ENCODE measurements at places on chromosomes 6 and 20. TPM values are rescaled to one million over a fixed set of nuclear protein-coding genes. Genes with fewer than 3 reads are reported as not detected.

GRCh38 chr6:41159415-41160082, 3.4 kb downstream of the TREM2 start:
- H3K27ac ChIP-seq: no peak overlapping the region
- no peak overlapping the region for H3K4me3 ChIP-seq
- no peaks in the 10 kb centered on the region for H3K27me3 ChIP-seq
- no peaks in the 10 kb centered on the region for H3K36me3 ChIP-seq
- H3K4me1 ChIP-seq: no peaks in the 10 kb centered on the region

Gene OLIG3
- total RNA-seq: not detected

Gene OR12D3
- not detected for total RNA-seq

DNA sequence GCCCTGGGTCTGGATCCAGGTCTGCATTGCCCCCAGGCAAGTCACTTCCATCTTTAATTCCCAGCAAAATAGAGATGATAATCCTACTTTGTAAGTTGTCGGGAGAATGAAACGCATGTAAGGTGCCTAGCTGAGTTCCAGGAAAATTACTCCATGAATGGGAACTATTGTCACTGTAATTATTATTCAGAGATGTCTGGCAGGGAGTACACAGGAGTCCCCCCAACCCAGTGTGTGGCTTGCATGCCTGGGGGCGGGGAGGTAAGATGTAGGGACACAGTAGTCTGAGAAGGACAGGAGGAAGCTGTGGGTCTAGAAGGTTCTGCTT, 85.4 kb downstream of the CD40 start:
- H3K27ac ChIP-seq: no peak overlapping the region
- no peak overlapping the region for H3K4me3 ChIP-seq
- no peak for DNase-seq
- H3K27me3 ChIP-seq: no peaks in the 10 kb centered on the region

Gene CEP85L
- 65.3 TPM for total RNA-seq

DNA sequence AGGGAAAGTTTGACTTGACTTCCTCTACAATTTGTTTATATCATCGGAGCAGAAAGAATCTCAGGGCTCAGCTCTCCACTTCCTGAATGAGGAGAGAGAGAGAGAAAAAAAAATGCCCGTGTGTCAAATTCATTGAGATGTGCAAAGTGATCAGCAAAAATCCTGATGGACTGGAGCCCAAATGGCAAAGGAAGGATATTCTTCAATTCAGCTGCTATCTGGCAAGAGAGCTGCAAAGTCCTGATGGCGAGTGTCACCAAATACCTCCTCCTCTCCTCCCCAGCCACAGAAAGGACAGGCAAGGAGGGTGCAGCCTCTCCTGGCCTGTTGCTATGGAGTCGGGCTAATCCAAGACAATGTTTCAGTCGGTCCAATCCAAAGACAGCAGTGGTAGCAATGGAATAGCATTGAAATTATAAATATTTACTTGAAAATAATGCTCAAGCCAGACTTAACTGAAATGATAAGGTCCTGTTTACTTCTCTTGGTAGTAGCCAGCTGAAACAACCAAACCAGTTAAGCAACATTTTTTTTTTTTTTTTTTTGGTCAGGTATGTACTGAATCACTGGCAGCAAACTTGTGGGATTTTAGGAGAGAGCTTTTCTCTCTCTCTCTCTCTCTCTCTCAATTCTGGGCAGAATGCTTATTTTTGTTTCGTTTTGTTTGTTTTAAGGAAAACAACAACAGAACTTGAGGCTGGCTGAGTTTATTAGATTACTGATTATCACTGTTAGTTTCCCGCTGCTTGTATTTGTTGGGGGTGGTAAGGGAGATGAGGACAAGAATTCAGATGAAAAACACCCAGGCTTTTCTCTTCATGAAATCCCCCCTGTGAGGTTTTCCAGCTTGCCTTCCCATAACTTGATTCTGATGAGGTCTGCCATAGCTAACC, 204.2 kb downstream of the BCAS1 start:
- H3K27me3 ChIP-seq: no peaks in the 10 kb centered on the region
- no peak overlapping the region for H3K4me3 ChIP-seq
- H3K27ac ChIP-seq: peak overlapping the region; percentile 69

- no peak overlapping the region for H3K27ac ChIP-seq
- no peak for DNase-seq
Measured at GRCh38 chr6:15184441-15184861, 61.4 kb upstream of the JARID2 start.
